ENCODE measurements at places on chromosomes 13 and 19.

- DNase-seq: no peak
Measured at GRCh38 chr19:40232479-40232878, 6.0 kb upstream of the CCNP start.

GRCh38 chr13:111093634-111094033, 21.5 kb upstream of the ARHGEF7 start:
- no peak for DNase-seq

- no peak for DNase-seq
Measured at GRCh38 chr13:41641429-41641828, 184.1 kb downstream of the RGCC start.

DNA sequence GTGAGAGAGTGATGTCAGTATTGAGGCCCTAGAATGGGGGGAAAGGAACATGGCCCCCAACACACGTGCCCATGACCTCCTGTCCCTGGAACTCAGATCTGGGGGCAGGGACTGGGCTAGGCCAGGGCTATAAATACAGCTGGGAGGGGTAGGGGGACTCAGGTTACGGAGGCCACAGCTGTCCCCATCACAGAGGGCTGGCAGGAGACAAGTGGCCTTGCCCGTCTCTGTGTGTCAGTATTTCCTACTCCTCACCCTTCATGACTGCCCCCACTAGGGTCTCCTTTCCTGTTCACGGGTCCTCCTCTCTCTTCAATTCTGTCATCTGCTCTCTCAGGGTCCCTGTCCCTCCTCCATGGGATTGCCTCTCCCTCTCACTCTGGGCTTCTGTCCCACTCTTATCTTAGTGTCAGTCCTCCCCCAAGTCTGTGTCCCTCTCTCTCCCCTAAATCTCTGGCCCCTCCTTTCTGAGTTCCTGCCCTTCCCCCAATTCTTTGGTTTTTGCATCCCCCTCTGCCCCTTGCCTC, 687 bp upstream of the HRC start:
- no peak for DNase-seq

DNA sequence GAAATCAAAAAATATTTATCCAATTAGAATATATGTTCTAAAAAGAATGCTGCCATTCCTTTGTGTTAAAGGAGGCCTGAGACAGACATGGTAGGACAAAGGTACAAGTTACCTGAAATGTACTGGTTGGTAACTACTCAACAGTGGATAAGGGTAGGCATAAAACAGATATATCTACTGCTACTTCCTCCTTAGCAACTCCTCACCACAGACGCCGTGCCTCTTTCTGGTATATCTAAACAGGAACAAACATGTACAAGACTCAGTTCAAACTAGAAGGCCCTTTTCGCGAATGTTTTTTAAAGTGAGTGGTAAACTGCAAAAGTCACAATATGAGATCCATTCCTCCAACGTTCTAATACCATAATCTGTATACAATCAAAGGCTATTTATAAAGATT, 86.9 kb downstream of the TBC1D4 start:
- no peak for DNase-seq

- DNase-seq: no peak
Measured at GRCh38 chr19:33691736-33692135, 70.0 kb downstream of the CHST8 start.

GRCh38 chr19:3975144-3975543, 4.2 kb upstream of the DAPK3 start:
- no peak for DNase-seq

DNA sequence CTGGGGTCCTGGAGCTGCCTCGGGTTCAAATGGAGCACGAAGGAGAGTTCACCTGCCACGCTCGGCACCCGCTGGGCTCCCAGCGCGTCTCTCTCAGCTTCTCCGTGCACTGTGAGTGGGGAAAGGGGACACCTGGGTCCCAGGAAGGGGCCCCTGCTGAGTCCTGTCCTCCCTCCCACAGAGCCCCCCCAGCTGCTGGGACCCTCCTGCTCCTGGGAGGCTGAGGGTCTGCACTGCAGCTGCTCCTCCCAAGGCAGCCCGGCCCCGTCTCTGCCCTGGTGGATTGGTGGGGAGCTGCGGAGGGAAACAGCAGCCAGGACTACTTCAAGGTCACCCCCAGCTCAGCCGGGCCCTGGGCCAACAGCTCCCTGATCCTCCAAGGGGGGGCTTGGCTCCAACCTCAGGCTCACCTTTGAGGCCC, 11.0 kb upstream of the SIGLEC11 start:
- no peak for DNase-seq

GRCh38 chr13:94946039-94946438, 233.7 kb upstream of the SOX21 start:
- DNase-seq: no peak

DNA sequence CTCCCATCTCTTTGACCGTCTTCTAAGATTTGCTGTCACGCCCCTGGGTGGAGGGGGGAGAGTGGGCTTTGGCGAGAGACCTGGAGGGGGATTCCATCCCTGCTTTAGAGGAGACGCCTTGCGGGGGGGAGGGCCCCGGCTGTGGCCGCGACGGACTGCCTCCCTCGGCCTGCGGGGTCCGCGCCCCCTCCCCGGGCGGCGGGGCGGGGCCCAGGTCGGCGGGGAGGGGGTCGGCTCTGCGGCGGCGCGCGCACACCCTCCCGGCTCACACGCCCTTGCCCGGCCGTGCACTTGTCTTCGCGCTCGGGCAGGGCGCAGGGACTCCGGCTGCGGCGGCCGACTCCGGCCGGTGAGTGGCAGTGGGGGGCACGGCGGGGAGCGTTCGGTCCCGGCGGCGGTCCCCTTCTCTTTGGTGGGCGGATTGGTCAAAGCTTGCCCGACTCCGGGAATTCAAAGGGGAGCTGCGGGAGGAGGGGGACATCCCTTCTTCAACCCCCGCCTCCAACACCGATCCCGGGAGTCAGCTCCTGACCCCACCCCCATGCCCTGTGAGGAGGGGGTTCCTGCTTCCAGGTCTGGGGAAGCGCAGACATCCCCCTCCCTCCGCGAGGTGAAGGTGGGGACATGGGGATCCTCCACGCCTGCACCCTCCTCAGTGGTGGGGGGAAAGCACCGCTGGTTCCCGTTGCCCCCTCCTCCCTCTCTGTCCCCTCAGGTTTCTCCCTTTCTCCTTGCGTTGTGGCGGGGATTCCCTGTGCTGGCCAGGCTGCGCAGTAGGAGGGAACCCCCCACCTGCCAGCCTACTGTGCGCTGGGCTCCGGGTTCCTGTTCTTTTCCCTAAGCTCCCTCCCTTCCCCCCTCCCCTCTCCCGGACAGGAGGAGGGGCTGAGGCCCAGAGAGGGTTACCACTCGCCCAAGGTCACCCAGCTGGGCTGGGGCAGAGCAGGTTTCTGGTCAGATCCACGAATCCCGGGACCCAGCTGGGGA, 14.6 kb upstream of the KCNN1 start:
- no peak for DNase-seq

DNA sequence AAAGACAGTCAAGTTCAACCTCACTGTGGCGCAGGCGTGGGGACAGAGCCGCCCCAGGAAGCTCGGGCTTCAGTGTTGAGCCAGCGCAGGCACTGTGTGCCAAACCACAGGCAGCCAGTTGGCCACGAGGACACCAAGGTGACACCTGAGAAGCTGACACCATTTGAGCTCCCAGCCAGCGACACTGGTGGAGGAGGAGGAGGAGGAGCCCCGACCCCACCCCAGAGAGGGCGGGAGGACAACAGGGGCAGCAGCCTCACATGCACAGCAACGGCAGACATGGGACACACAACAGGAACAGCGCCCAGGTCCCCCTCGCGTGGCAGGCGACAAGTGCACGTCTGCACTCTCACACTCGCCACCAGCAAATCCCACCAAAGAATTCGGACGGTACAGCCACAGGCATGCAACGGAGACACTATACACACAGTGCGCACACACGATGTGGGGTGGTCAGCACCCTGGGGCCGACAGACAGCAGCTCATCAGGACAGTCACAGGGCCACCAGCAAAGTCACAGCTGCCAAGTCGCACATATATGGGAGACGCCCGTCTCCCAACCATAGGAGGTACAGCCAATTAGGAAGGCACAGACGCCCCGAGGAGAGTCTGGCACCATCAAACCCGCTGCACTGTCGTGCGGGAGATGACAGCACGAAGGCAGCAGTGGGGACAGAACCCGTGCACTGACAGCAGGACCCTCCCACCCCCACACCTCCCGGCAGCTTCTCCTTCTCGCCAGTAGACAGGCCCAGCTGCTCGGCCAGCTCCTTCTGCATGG, 3.4 kb downstream of the EIF3G start:
- DNase-seq: no peak

GRCh38 chr19:480016-480855, 16.1 kb upstream of the MADCAM1 start:
- peak; percentile 70 for DNase-seq

DNA sequence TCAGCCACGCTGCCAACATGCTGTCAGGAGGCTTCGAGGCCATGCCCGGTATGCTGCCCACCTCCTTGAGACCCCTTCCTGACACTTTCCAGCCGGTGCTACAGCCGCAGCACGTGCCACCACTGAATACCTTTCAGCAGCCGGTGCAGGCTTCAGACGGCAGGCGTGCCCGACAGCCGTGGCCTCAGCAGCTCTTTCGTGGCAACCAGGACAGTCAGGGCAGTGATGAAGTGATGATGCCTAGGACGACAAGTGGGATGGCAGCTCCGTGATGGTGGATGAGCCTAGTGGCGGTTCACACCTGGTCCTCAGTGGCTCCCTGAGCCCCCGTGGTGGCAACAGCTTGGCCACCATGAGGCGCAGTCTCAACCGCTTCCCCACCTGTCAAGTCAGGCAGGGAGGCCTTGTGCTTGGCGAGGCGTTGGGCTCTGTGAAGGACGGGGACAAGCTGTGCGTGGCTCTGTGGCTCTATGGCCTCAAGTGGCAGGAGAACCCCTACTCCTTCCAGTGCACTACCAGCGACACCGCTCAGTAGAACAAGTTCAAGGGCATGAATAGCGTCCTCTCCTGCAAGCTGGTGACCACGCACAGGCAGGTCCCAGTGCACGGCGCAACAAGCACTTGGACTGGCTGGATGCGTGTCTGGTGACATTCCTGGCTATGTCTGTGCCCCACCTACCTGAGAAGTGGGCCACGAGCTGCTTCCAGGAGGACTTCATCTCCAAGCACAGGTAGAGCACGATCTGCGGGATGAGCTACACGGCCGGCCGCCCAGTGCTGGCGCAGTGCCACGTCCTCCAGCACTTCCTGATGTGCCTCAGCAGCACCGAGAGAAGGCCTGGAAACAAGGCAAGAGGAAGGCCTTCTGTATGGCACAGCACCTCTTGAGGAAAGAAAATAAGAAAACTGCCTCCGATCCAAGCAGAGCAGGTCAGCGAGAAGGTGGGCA, 18.2 kb upstream of the ZNF14 start:
- no peak for DNase-seq

- DNase-seq: no peak
Measured at GRCh38 chr19:6750062-6750461, 10.6 kb downstream of the TRIP10 start.

GRCh38 chr19:3151563-3152418, 16.0 kb downstream of the GNA15 start:
- no peak for DNase-seq

DNA sequence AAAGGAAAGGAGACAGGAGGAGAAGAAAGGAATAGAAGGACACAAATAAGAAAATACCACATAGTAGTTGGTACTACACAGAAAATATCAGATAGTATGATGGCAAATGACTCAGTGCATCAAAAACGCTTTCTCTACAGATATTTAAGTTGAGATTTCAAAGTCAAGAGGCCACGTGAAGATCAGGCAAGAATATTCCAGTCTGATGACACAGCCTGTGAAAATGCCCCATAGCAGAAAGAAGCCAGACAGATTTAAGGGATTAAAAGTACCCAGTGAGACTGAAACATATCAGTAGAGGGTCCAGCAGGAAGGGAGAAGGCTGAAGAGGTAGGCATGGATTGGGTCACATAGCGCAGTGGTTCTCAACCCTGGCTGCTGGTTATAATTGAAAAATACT, 113.7 kb downstream of the VWA8 start:
- DNase-seq: peak; percentile 19
